ENCODE measurements at places on chromosomes 12 and 14.

DNA sequence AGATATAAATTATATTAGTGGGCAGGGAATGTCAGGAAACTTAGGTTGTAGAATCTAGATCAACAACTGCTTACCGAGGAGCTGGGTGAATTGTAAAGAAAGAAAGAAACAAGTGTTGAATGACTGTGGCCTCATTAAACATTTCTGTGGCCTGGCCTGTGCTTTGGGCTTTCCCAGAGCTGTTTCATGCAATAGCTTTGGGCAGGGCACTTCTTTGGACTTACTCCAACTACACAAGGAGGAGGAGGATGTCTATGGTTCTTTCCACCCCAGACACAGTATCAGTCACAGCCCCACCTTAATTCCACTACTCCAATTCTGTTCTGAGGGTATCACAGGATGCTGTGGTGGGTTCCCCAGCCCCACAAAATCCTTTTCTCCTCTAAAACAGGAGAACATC lies 38.0 kb downstream of the DPF3 start:
- no peak for DNase-seq

DNA sequence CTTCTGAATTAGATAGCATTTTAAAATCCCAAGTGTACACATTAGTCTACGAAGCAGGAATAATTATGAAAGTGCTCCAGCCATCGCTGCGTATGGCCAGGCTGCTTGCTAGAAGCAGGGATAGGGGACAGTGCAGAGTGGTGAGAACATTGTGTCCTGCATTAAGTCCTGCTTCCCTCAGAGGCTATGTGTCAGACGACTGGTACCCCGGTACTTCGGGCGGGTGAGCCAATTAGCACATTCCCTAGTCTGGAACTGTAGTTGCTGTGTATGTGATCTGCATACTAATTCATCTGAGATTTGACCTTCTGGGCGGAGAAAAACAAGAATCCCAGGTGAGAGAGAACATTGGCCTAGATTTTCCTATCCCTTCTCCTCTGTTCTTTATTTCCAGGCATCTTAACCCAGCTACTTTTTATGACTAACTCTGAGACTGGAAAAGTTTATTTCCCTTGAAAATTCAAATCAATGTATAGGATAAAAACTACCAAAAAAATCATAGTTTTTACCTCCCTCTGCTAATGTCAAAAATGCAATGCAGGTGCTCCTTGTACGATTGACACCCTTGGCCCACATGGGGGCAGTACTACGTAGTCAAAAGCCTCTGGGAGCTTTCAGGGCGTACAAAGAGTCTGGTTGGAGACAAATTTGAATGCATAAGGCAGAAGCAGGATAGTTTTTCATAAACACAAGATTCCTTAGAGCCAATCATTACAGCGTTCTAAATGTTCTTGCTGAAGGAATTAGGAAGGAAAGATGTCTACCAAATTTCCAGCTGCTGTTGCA lies 764.3 kb downstream of the NOVA1 start:
- DNase-seq = no peak

DNA sequence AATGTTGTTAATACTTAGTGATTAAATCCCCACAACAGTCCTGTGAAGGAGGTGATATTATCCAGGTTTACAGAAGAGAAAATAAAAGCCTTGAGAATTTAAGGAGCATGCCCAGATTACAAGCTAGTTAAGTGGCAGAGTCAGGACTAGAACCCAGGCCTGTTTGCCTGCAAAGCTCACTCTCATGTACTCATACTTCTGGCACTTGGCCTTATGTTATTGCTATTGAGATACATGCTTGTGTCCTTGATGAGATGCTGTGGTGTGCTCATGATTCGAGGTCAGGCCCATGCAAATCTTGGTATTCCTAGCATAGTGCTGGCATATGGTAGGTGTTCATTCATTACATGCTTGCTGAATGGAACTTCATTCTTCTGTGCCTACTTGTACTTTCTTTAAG lies 7.6 kb upstream of the EID3 start:
- DNase-seq = no peak

DNA sequence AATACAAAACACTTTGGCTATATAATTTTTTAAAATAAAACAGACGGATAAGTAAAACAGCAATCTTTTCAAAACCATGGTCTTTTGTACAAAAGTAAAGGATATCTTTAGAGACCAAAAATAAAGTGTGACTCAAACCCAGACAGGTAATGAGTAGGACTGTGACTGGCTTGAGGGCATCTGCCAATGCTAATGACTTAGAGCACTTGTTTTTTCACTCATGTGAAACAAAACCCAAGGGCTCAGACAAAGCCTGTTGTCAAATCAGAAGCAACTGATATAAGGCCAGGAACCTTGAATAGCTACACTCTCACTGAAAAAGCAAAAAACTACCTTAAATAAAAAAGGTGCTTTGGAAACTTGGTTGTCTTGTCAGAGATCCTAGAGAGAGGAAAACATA lies 357.4 kb downstream of the TMEM117 start:
- DNase-seq = no peak

GRCh38 chr14:90543876-90544275 lies 147.0 kb downstream of the CALM1 start:
- no peak for DNase-seq

DNA sequence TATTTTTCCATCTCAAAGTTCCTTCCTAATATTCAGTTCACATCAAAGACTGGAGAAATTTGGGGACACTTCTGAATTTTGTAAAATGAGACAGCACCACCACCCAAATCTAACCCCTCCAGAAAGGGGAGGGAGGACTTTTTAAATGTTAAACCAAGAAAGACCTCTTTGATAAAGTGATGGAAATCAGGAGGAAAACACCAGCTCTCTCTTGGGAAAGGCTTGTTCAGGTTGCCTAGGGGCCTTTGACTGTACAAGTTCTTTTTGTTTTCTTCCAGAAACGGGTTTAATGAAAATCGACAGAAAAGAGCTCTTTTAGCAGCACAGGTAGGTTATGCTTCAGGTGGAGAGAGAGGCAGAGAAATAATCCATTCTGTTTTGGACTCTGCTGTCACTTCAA lies 112.3 kb downstream of the OTOGL start:
- no peak for DNase-seq

- DNase-seq = no peak
Measured at GRCh38 chr12:7557227-7557626, 53.6 kb upstream of the CD163 start.

- DNase-seq = peak; percentile 70
Measured at GRCh38 chr14:24734917-24735500, 101.0 kb upstream of the GZMB start.

DNA sequence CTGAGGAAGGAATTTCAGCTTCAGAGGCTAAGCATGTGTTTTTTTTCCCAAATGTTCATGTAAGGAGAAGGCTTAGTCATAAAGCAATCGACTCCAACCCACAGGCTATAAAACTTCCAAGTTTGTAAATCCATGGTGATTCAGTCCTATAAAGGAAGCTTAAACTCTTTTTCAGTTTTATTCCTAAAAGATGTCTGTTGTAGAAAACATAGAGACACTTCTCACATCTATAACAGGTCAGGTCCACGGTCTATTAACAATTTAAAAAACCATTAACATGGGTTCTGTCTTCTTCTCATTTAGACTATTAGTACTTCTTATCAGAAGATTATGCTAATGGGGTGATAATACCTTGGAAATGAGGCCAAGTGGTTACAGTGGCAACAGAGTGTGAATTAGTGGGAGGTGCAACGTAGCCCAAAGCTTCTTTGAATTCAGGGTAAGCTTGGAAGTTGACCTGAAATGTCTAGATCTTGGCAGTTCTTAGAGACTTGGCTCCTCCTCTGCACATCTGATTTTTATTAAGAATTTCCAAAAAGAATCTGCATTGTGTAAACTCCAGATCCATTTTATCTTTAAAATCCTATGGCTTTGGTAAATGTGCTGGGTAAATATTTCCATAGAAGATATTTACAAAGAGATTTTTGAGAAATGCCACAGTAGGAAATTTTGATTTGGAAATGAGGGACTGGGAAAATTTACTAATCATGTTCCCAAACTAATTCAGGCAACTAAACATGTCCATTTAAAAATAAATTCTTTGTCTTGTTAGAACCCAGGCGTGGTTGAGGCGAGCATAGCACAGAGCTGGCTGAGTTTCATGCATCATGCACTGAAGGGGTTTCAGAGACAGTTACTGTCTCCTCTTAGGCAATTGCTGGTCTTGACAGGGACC lies 86.4 kb downstream of the EML1 start:
- peak; percentile 84 for DNase-seq

DNA sequence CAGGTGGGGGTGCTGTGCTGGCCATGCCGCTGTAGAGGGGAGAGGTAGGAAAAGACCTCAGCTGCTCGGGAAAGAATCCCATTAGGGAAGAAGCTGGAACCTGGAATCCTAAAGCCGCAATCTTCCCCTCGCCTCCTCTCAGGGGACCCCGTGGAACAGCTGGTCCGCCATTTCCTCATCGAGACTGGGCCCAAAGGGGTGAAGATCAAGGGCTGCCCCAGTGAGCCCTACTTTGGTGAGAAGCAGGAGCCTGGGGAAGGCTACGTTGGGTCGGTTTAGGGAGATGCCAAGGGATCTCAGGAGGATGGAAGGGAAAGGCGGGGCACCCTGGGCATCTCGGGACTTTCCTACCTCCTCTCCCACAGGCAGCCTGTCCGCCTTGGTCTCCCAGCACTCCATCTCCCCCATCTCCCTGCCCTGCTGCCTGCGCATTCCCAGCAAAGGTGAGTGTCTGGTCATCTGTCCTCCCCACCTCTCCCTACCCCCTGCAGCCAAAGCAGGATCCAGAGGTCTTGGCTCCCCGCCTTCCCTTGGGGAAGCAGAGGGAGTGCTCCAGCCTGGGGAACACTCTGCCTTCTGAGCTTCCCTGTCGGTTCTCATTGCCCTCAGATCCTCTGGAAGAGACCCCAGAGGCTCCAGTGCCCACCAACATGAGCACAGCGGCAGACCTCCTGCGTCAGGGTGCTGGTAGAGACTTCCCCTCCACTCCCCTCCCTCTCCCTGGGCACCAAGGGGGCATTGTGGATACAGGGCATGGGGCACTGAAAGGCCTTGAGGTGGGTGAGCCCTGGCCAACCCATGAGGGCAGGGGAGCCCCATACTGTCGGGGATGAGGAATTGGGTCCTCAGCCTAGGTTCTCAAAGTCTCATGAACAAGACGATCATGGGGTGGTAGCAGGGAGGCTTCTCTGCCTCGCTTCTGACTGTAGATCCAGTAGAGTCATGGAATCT lies 12.4 kb downstream of the TNS2 start:
- no peak for DNase-seq

GRCh38 chr12:49283541-49284429 lies 11.2 kb upstream of the PRPH start:
- no peak for DNase-seq

- peak; percentile 66 for DNase-seq
Measured at GRCh38 chr12:2183556-2184541, 131.1 kb downstream of the CACNA1C start.

- no peak for DNase-seq
Measured at GRCh38 chr12:51529651-51529970, 61.4 kb upstream of the SCN8A start.

DNA sequence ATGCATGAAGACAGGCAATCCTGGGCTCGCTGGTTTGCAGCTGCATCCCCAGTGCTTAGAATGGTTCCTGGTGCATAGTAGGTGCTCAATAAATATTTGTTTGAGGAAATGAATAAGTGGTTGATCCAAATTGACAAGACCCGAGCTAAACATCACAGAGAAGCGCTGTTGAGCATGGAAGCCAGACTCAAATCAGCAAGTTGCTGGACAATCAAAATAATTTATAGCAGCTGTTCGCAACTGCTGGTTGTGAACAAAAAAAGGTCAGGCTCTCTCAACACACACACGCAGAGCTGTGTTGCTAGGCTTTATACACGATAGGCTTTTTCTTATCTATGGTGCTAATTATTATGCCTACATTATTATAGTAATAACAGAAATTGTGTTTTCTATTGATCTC lies 190.2 kb downstream of the TBX5 start:
- no peak for DNase-seq

DNA sequence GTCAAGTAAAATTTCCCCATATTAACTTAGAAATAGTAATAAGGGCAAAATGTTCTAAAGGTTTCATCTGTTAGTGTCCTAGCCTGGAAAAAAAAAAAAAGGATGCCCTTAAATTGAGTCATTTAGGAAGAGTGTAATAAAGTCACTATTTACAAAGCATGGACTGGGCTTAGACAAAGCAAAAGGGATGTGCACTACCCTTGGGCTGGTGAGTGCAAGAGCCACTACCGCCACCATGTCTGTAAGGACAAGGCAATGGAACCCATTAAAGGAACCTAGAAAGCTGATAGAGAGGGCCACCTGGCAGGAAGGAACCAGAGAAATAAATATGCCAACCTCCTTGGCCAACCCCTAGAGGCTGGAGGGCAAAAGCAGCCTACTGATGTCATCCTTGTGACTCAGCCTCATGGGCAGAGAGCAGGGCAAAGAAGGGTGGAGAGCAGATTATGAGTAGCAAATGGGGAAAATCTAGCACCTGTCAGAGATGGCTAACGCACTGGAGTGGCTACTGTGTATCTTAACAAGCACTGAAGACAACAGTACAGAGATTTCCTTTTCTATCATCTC lies 59.5 kb upstream of the FUT8 start:
- peak; percentile 27 for DNase-seq

DNA sequence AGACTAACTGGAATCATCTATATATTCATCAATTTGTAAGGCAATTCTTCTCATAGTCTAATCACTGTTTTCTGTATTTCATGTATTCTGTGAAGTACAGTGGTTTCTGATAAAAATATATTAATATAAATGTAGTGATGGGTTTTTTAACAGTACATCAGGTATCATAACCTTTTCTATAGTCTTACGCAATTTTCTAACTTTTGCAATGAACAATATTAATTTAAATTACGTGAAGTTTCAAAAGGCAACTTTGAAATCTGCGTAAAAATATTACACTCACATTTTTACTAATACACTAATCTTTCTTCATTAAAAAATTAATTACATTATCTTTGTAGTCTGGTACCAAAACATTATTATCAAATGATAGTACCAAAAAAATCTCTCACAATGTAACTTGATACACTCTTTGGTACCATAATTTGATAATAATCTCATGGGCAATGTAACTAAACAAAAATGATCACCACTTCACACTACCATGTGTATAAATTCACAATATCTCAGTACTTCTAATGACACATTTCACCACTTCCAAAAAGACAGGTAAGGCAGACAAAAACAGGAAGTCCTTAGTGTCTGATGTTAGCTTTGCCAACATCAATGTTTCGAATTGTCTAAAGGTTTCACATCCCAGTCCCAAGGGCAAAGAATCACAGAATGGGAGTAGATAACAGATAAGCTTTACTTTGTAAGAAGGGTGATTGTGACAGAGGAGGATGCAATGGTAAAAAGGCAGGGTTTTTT lies 8.7 kb downstream of the DNAI7 start:
- DNase-seq = no peak

DNA sequence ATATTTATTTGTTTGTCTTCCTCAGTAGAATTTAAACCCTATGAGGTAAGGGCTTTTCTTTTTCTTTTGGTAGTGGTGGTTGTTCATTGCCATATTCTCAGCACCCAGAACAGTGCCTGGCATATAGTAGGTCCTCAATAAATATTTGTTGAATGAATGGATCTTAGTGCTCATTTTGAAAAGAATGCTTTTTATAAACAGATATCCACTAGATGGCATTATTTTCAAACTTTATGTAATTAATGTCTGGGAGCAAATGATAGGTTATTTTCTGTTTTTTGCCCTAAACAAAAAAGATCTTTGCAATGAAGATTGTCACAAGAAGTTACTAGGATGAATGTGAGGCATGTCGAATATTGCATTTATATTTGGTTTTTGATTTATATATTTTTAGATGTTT lies 64.1 kb downstream of the RAD51B start:
- peak; percentile 36 for DNase-seq

All from HCEC 1CT (cell line).